Hair follicular keratinocyte (primary cell): ENCODE measurements at places on chromosomes 2 and 18. TPM values are rescaled to one million over a fixed set of nuclear protein-coding genes. Genes with fewer than 3 reads are reported as not detected.

The MC5R gene
- total RNA-seq = not detected in 2 replicates

The DPP4 gene
- 0.27 and 1.8 TPM in 2 replicates for total RNA-seq

The CNNM3 gene
- total RNA-seq = 3.0 and 3.2 TPM in 2 replicates

The TCF7L1 gene
- 1.4 and 2.0 TPM in 2 replicates for total RNA-seq

The STPG4 gene
- not detected in 2 replicates for total RNA-seq

The ANKZF1 gene
- 23.5 and 27.4 TPM in 2 replicates for total RNA-seq

The IWS1 gene
- total RNA-seq = 30.5 and 40.7 TPM in 2 replicates

The TMBIM1 gene
- total RNA-seq = 266 and 371 TPM in 2 replicates

The ANKRD36B gene
- total RNA-seq = 4.2 and 4.3 TPM in 2 replicates
